ENCODE measurements at places on chromosomes 11 and 22.

DNA sequence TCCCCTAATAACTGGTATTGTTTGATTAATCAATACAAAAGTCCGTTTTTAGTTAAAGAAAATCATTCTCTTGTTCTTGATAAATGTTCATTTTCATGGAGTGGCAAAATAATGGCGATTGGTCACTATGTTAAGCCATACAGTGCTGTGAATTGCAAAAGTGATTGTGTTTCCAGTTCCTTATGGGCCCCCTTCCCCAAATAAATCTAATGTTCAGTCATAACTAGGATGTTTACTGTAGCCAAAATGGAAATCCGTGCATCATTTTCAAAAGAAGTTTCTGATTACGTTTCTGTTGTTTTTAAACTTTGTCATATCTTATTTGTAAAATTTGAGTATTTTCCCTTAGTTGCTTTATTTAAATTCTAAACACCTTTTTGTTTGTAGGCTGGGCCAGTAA, 845 bp downstream of the RBM7 start:
- no peak for DNase-seq

GRCh38 chr11:113587308-113587739, 112.1 kb upstream of the DRD2 start:
- DNase-seq, result no peak

- DNase-seq, result no peak
Observed at GRCh38 chr11:68430801-68431200, 29.8 kb upstream of the PPP6R3 start.

GRCh38 chr11:69905611-69906452, 86.6 kb upstream of the FGF3 start:
- no peak for DNase-seq

GRCh38 chr11:35629914-35630313, 11.7 kb downstream of the FJX1 start:
- DNase-seq, result no peak

- no peak for DNase-seq
Observed at GRCh38 chr11:58301576-58301975, 33.5 kb upstream of the OR10W1 start.

GRCh38 chr22:28051787-28052356, 132.8 kb upstream of the PITPNB start:
- DNase-seq, result no peak

- no peak for DNase-seq
Observed at GRCh38 chr22:44074337-44074984, 50.4 kb downstream of the PARVB start.

DNA sequence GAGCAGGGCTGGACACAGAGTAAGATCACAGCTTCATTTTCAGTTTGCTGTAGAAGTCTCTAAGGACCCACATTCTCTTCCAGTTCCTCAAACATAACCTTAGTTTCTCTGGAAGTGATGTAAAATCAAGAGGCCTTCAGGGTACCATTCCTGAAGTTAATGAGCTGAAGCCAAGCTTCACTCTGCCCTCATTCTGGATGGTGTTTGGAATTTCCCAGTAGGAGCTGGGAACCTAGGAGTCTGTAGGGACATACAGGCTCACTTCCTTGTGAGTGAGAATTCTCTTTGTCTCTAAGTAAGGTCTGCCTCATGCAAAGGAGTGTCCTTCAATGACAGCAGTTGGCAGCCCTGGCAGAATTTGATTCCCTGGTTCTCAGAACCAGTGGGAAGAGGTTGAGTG, 142.4 kb upstream of the NARS2 start:
- DNase-seq, result no peak

DNA sequence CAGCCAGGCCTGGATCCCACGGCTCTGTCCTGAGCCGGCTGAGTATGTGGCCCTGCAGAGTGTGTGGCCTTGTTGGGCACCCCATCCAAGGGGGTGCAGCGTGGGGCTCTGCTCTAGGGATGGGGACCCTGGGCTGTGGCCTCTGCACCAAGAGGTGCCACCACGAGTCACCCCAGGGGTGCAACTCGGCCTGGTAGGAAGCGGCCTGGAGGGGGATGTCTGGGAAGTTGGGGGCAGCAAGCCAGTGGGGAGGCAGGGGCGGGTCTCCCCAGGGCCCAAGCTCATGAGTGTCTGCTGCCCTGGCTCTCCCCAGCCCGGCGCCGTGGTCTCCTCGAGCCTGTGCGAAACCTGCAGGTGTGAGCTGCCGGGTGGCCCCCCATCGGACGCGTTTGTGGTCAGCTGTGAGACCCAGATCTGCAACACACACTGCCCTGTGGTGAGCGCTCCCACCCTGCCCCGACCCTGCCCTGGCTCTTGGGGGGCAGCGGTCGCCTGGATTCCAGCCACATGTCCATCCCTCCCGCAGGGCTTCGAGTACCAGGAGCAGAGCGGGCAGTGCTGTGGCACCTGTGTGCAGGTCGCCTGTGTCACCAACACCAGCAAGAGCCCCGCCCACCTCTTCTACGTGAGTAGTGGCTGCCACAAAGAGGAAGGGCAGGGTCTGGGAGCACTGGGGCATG, 24.2 kb upstream of the MUC5B start:
- no peak for DNase-seq
